CD4-positive, alpha-beta T cell treated with Interleukin-2 at 100 ng/mL for 4 hours (primary cell): ENCODE measurements at places on chromosomes 1 and 21.

GRCh38 chr1:174836543-174836942 is 163.2 kb upstream of the CACYBP start:
- DNase-seq, result no peak

DNA sequence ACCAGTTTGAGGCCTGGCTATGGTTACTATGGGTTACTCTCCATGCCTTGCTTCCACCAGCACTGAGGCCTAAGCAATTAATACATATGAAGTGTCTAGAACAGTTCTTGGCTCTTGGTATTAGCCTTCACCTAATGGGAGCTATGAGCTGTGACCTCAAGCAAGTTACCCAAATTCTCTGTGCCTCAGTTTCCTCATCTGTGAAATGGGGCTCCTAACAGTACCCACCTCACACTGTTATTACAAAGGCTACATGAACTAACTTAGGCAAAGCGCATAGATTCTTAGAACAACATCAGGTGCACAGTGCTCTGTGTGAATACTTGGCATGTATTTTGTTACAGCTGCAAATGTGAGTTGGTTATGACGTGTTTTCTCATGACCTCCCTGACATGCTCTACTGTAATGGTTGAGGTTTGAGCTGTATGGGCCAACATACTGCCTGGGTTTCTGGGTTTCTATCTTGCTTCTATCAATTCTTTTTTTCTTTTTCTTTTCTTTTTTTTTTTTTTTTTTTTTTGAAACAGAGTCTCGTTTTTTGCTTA is 26.5 kb downstream of the CDCP2 start:
- no peak for DNase-seq

- DNase-seq, result no peak
These were observed 213.8 kb downstream of the URB2 start for GRCh38 chr1:229839800-229840199.

DNA sequence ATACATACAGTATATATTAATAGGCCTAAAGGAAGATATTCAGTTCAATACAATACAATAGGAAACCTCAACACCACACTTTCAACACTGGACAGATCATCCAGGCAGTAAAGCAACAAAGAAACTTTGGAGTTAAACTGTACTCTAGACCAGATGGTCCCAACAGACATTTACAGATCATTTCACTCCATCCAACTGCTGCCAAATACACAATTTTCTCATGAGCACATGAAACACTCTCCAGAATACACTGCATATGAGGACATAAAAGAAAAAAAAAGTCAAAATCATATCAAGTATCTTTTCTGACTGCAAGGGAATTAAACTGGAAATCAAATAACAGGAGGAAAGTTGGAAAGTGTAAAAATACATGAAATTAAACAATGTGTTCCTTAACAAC is 607.5 kb upstream of the BRINP3 start:
- no peak for DNase-seq

- DNase-seq, result no peak
These were observed 651.0 kb downstream of the SMYD3 start for GRCh38 chr1:245855846-245856730.

GRCh38 chr21:34122047-34122446 is 48.7 kb downstream of the MRPS6 start:
- DNase-seq, result no peak
